NCI-H2081 (cell line): ENCODE measurements at places on chromosomes 3 and 15.
A peak's percentile ranks its signal among the peaks of the same experiment; 100 is the strongest.

DNA sequence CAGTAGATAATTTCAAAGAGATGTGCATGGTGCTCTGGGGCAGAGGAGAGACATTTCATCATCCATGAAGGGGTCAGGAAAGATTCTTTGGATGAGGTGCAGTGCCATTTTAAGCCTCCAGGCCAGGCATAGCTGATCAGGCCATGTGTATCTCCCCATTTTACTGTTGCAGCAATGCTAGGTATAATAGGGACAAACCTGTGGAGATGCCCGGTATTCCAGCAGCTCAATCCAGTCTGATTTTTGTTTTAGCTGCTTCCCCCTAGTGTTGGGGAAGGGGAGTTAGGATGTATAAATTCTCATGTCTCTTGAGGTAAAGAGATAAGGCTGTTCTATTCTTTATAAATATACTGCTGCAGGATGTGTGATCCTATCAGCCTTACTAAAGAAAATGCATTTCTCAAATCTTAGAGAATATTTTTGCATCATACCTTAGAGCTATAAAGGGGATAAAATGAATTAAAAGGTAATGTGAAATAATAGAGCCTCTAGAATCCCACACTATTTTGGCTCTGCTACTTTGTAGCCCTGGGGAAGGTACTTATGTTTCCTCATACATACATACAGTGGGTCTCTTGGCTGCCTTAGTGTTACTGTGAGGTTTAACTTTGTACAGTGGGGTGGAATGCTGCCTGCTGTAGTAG lies 5.2 kb downstream of the CDV3 start:
- no peak for DNase-seq

DNA sequence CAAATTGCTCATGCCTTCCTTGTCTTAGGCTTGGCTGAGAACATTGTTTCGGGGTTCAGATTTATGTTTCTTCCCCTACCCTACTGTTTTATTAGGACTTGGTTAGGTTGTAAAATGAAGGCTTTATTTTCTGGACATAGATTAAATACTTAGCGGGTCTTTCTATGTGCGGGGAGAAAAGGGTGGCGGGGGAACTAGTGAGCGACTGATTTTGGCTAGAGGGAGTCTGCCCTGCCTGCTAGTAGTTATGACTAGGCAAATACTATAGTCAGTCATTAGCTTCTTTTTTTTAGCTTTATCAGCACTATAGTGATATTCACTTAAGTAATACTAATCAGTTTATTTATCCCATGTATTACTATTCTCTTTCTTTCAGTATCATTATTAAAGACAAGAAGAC lies 3.6 kb downstream of the CADM2 start:
- DNase-seq, result no peak

GRCh38 chr3:128501431-128501830 lies 8.4 kb upstream of the GATA2 start:
- DNase-seq, result no peak

DNA sequence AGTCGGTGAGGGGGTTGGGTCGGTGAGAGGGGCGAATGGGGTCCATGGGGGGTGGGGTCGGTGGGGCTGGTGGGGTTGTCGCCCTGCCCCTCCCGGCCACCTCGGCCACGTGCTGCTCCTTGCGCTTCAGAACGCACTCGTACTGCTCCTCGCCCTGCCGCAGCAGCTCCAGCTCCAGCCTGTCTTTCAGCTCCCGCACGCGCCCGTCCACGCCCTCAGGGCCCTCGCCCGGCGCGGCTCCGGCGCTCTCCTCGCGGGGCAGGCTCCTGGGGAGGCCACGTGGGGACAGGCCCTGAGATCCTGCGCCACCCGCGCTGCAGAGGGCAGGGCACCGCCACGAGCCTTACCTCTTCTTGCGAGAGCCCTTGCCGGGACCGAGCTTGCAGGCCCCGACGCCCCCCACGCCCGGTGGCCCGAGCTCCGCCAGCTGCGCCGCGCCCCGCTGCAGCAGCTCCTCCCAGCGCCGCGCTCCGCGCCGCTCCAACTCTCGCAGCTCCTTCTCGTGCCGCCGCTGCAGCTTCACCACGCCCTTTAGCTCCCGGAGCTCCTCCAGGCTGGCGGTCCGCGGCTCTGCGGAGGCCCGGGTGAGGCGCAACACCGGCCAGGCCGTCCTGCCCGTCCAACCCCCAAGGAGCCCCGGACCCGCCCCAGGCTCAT lies 8.2 kb upstream of the ANKRD63 start:
- no peak for DNase-seq

GRCh38 chr15:73752806-73753193 lies 351 bp downstream of the INSYN1 start:
- no peak for DNase-seq

DNA sequence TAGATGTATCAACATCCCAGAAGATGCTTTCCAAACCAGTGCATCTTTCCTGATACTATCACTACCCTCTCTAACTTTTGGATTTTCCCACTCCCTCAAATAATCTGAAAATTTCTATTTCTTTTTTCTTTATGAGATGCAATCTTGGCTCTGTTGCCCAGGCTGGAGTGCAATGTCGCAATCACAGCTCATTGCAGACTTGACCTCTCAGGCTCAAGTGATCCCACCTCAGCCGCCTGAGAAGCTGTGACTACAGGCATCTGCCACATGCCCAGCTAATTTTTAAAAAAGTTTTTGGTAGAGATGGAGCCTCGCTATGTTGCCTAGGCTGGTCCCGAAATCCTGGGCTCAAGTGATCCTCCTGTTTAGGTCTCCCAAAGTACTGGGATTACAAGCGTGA lies 239.7 kb downstream of the SUCLG2 start:
- DNase-seq, result no peak

GRCh38 chr15:100905850-100906249 lies 13.3 kb upstream of the LRRK1 start:
- no peak for DNase-seq

GRCh38 chr3:116492379-116492778 lies 47.1 kb upstream of the LSAMP start:
- DNase-seq, result no peak

GRCh38 chr15:51367322-51367976 lies 26.0 kb downstream of the GLDN start:
- DNase-seq, result no peak

DNA sequence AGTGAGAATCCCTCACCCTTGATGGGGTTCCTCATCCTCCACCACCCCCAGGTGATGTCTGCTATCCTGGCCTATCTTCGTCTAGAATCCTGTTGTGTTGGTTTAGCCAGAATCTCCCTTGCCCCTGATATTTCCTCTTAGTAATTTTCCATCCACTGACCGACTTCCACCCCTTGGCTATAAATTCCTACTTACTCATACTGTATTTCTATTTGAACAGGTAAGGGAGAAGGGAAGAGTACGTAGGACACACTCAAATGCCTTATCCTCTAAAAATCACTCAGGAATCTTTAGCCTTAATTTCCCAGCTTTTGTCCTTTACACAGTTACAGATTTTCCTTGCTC lies 678 bp upstream of the TFG start:
- DNase-seq, result no peak

DNA sequence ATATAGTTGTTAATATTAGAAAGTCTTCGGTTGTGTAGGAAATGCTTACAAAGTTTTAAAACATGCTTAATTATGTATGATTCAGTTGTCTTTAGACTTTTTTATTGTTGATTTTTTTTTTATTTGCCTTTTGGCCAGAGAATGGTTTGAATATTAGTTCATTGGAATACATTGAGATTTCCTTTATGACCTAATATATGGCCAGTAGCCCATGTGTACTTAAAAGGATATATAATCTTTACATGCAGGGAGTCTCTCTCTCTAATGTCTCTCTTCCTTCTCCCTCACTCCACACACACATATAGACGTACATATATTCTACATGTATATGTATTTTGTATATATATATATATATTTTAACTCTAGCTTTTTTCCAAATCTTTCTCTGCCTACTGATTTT lies 67.3 kb upstream of the SKIL start:
- DNase-seq, result no peak

GRCh38 chr15:58038426-58039078 lies 27.0 kb downstream of the ALDH1A2 start:
- peak; percentile 68 for DNase-seq

DNA sequence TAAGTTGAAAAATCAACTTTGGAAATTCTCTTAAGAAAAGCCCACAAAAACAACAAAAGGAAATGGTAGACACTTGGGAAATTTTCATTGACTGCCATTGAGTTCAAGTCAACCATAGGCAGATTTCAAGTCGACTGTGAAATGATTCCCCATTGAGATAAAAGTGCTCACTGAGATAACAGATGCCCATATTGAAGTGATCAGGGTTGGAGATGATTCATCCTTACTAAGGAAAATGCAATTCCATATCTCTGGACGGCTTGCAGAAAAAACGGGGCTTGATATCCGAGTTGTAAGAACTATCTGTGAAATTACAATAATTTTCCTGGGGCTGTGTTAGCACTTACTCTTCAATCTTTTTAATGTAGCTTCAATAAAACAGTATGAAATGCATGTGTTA lies 373.1 kb upstream of the THRB start:
- no peak for DNase-seq

- no peak for DNase-seq
These were observed 302.9 kb downstream of the TLE3 start for GRCh38 chr15:69794645-69795469.

GRCh38 chr3:194256040-194256945 lies 94.8 kb downstream of the CPN2 start:
- DNase-seq, result no peak

GRCh38 chr3:196941729-196942225 lies 551 bp downstream of the NCBP2 start:
- peak; percentile 55 for DNase-seq

- no peak for DNase-seq
These were observed 117.3 kb upstream of the PRR20G start for GRCh38 chr3:127405010-127405598.

DNA sequence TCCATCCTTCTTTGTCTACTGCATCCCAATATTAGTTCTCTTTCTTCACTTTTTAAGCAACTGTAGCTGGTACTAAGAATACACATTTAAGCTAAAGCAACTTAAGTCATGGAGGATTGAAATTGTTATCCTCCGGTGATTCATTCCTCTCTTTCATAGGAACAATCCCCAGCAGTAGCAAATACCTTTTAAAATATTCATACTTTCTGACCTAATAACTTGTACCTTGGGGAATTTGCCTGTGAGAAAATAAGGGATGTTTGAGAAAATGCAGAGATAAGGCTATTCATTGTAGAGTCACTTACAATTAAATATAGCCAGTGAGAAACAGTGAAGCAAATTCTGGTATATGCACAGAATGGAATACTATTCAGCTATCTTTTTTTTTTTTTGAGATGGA lies 66.0 kb downstream of the VPS13C start:
- DNase-seq, result no peak

GRCh38 chr3:43838009-43838758 lies 147.4 kb downstream of the ABHD5 start:
- no peak for DNase-seq

DNA sequence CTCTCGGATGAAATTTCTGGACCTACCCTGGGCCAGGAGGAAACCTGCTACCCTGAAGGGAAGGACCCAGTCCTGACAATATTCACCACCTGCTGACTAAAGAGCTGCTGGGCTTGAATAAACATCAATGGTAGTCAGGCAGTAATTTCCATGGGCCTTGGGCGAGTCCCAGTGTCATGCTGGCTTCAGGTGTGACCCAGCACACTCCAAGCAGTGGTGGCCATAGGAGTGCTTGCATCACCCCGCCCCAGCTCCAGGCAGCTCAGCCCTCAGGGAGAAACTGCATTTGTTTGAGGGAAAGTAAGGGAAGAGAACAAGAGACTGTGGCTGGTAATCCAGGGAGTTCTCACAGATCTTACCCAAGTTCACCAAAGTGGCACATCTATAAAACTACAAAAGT lies 261.8 kb upstream of the DCBLD2 start:
- no peak for DNase-seq

DNA sequence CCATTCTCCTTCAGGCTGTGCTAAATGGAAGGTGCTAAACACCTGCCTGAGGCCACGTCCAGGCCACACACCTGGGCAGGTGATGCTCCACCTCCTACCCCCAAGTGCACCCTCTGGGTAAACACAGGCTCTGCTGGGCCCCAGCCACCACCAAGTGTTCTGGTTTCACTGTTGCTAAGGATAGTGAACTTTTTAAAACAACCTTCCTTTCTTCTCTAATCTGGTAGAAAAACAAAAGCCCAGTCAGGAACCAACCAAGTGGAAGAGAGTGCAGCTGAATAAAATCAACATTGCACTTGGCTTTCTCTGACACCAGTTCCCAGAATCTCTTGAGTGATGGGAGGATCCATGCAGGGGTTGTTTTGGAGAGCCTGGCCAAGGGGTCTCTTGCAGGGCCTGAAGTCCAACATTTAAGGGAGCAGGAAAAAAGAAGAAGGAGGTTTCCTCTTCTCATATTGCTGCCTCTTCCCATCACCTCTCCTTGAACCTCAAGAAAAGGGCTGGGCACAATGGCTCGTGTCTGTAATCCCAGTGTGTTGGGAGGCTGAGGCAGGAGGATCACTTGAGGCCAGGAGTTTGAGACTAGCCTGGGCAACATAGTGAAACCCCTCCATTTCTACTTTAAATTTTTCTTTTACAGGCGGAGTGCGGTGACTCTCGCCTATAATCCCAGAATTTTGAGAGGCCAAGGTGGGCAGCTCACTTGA lies 26.2 kb upstream of the ATP13A3 start:
- DNase-seq, result peak; percentile 90

DNA sequence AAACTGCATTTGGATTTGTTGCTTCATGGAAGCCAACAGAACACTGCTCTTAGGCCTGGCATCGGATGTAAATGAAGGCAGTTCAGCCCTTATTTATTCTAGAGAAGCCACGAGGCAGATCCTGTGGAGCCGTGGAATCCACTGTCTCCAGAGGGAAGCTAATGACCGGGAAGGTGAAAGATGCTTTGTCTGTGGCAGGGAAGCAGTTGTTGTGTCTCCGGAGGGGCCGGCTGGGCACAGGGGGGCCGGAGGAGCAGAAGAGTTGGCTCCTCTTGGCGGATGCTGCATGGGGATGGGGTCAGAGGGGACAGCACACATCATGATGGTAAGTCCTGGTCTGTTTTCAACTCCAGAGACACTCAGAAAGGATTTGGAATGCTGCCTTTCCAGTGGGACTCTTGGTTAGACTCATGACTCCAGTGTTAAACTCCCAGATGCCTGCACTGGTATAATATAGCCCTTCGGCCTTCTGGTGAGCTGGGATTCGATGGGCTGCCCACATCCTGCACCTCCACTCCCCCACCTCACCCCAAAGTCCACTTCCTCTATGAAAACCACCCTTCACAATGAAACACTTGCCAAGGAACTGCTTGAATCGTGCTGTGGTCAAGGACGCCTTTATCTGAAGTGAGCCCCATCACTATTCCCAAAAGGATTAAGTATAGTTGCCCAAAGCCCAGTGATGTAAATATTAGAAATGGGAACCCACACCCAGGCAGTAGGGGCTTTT lies 33.6 kb downstream of the TPM1 start:
- no peak for DNase-seq

- DNase-seq, result no peak
These were observed 60.5 kb upstream of the PRR23C start for GRCh38 chr3:139105154-139105702.

- DNase-seq, result no peak
These were observed 17.0 kb downstream of the CXCR6 start for GRCh38 chr3:45960289-45960688.

DNA sequence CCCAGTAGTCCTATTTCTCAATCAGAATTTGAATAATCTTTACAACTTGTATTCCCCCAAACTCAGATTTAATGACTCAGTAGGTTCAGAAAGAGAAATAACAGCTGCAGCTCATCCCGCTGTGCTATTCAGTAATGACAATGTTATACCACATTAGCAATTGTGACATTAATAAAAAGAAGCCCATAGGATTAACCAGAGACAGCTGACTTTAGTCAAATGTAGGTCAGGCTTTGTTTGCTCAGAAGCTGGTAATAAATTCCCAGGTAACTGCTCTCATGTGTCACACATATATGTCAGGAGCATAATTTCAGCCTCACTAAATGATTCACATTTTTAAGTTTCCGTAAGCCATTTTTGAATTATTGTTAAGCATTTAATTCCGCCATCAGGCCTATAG lies 222.0 kb upstream of the UBE2E2 start:
- no peak for DNase-seq
